WTC11 (cell line): ENCODE measurements at places on chromosomes 2 and 18. TPM values are rescaled to one million over a fixed set of nuclear protein-coding genes. Genes with fewer than 3 reads are reported as not detected.

Gene DSEL
- total RNA-seq, result 29.3 to 33.4 TPM (median 30.1 TPM) in 3 replicates

Gene KATNAL2
- 9.9 to 12.1 TPM (median 11.7 TPM) in 3 replicates for total RNA-seq

Gene GRB14
- 14.9 to 17.2 TPM (median 17.2 TPM) in 3 replicates for total RNA-seq

Gene CTAGE1
- not detected in 3 replicates for total RNA-seq

Gene UGT1A10
- total RNA-seq, result 0.11 to 0.18 TPM in 2 of 3 replicates, not detected in the other

Gene CFAP210
- 0.20 to 0.60 TPM (median 0.25 TPM) in 3 replicates for total RNA-seq

Gene HES6
- total RNA-seq, result 52.1 to 63.9 TPM (median 63.4 TPM) in 3 replicates

- peak; percentile 28 for DNase-seq
- no peaks in the 10 kb centered on the region for H3K4me1 ChIP-seq
- no peaks in the 10 kb centered on the region for H3K36me3 ChIP-seq
Measured at GRCh38 chr2:152950126-152950525, 231.7 kb downstream of the ARL6IP6 start.

DNA sequence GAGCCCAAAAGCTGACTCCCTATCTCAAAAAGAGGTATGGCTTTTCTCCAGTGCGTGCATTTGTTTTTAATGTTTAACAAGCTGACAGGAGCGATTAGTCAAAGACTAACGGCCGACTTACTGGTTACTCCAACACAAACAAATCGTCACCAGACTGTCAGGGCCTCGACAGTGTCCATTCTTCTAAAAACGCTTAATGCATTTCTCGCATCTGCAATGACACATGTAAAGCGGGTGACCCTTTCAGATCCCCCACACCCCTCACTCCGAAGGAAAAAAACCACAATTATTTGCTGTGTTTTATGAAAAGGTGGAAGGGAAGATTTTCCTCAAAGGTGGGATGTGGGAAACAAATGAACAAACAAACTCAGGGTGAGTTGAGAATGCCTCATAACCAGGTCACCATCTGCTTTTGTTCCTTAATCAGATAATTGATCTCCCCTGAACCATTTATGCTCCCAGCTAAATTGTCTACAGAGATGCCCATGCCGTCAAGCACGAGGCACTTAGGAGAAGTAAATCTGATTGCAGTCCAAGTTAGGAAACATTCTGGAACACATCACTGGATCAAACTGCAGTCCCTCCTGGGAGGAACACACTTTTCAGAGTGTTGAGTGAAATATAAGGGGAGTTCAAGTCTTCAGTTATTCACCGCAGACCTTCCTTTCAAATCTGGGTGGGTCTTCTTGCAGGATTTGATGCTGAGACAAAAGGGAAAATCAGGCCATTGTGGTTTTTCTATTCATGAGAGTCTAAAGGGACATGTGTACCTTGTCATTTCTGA lies 340.8 kb downstream of the CMPK2 start:
- no peak for DNase-seq
- H3K36me3 ChIP-seq, result peaks cover 72% of the 10 kb centered on the region
- no peak overlapping the region for H3K27ac ChIP-seq
- no peaks in the 10 kb centered on the region for H3K4me1 ChIP-seq
- peaks cover 7% of the 10 kb centered on the region for H3K27me3 ChIP-seq
- no peak overlapping the region for H3K4me3 ChIP-seq

- DNase-seq, result peak; percentile 45
- H3K27ac ChIP-seq, result no peak overlapping the region
- no peak overlapping the region for H3K4me3 ChIP-seq
- peaks cover 16% of the 10 kb centered on the region for H3K4me1 ChIP-seq
- H3K36me3 ChIP-seq, result no peaks in the 10 kb centered on the region
- H3K27me3 ChIP-seq, result no peaks in the 10 kb centered on the region; the same call in 1 of the 2 replicates
Measured at GRCh38 chr18:11387880-11388279, 221.5 kb upstream of the SLC35G4 start.

DNA sequence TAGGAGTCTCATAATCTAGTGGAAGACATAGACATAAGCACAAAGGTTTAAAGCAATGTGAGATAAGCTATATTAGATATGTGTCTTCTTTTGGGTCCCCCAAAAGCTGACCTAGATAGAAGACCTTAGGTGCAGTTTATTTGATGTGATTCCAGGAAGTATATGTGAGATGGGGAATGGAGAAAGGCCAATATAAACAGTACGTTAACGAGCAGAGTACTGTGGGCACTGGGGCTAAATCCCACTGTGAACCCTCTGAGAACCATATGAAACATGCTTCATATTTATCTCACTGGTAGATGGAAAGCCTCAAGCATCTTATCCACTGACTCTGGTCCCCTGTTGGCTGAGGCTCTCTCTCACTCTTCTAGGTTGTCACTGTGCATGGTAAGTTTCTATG lies 62.6 kb upstream of the ZC3H15 start:
- no peaks in the 10 kb centered on the region for H3K27me3 ChIP-seq
- H3K4me3 ChIP-seq, result no peak overlapping the region
- H3K36me3 ChIP-seq, result no peaks in the 10 kb centered on the region
- H3K4me1 ChIP-seq, result peaks cover 29% of the 10 kb centered on the region
- no peak for DNase-seq

DNA sequence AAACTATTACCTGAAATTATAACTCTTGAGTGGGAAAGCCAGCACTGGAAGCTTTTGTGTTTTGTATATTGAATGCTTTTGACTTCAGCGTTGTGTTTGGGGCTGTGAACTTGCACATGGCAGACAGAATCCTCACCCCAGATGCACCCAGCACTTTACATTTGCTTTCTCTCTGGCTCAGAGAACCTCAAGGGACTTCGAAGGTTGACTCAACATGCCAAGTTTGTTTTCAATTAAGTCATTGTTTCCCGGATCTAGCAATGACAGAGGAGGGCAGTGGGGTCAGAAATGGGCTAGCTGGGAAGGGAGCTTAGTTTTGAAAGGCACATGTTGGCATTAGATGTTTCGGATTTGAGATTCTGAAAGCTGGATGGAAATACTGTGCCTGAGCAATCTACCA lies 22.4 kb downstream of the TET3 start:
- H3K36me3 ChIP-seq, result no peaks in the 10 kb centered on the region
- H3K4me3 ChIP-seq, result no peak overlapping the region
- peaks cover 69% of the 10 kb centered on the region for H3K4me1 ChIP-seq
- peak overlapping the region; percentile 12; the same call in 1 of the 2 replicates for H3K27ac ChIP-seq

- H3K27me3 ChIP-seq, result no peaks in the 10 kb centered on the region
- H3K4me1 ChIP-seq, result peaks cover 3% of the 10 kb centered on the region; the same call in 1 of the 2 replicates
- H3K27ac ChIP-seq, result no peak overlapping the region
- no peaks in the 10 kb centered on the region for H3K36me3 ChIP-seq
- DNase-seq, result no peak
Measured at GRCh38 chr2:28048341-28048740, 157.8 kb downstream of the BABAM2 start.

GRCh38 chr2:40192864-40193669 lies 258.8 kb downstream of the SLC8A1 start:
- no peaks in the 10 kb centered on the region for H3K27me3 ChIP-seq
- DNase-seq, result no peak
- no peak overlapping the region for H3K27ac ChIP-seq
- peaks cover 31% of the 10 kb centered on the region for H3K4me1 ChIP-seq
- H3K4me3 ChIP-seq, result no peak overlapping the region
- H3K36me3 ChIP-seq, result no peaks in the 10 kb centered on the region

- no peak for DNase-seq
- H3K27ac ChIP-seq, result no peak overlapping the region
- H3K36me3 ChIP-seq, result no peaks in the 10 kb centered on the region
Measured at GRCh38 chr2:30209227-30209626, 22.1 kb upstream of the LBH start.

DNA sequence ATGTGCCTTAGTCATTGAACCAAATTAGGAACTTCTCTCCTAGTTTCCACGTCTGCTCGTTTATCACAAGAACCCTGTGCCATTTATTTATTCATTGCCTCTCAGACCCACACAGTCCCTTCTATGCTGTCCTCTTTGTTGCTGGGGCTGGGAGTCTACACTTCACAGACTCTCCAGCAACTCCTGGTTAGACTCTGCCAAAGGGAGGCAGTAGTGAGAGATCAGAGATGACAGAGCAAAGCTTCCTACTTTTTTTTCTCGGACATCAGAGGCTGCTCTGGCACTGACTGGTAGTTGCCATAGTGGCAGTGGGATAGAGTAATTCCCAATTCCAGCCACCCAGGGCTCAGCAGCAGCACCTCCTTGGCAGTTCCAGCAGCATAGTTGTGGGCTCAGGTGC lies 277.5 kb downstream of the BCL11A start:
- H3K4me1 ChIP-seq, result 0 out of 2 replicates have a peak, but pooled peaks cover 4% of the 10 kb centered on the region
- H3K27ac ChIP-seq, result no peak overlapping the region
- no peak overlapping the region for H3K4me3 ChIP-seq
- peak; percentile 17 for DNase-seq
- peaks cover 3% of the 10 kb centered on the region for H3K27me3 ChIP-seq

DNA sequence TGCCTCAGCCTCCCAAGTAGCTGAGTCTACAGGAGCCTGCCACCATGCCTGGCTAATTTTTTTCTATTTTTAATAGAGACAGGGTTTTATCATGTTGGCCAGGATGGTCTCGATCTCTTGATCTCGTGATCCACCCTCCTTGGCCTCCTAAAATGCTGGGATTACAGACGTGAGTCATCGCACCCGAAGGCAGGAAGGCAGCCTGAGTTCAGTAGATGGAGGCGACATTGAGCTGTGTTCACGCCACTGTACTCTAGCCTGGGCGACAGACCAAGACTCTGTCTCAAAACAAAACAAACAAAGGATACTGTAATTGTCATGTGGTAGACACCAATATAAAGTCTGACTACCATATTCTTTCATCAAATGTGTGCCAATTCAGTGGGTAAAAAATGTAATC lies 500.9 kb upstream of the DSEL start:
- H3K4me1 ChIP-seq, result peaks cover 15% of the 10 kb centered on the region
- DNase-seq, result no peak
- H3K36me3 ChIP-seq, result no peaks in the 10 kb centered on the region
- H3K27ac ChIP-seq, result no peak overlapping the region
- H3K4me3 ChIP-seq, result no peak overlapping the region

- DNase-seq, result no peak
- H3K27ac ChIP-seq, result no peak overlapping the region
- H3K36me3 ChIP-seq, result peaks cover 14% of the 10 kb centered on the region; the same call in 1 of the 2 replicates
- H3K4me1 ChIP-seq, result peaks cover 10% of the 10 kb centered on the region
- no peak overlapping the region for H3K4me3 ChIP-seq
Measured at GRCh38 chr2:149258531-149258930, 71.9 kb upstream of the LYPD6 start.

DNA sequence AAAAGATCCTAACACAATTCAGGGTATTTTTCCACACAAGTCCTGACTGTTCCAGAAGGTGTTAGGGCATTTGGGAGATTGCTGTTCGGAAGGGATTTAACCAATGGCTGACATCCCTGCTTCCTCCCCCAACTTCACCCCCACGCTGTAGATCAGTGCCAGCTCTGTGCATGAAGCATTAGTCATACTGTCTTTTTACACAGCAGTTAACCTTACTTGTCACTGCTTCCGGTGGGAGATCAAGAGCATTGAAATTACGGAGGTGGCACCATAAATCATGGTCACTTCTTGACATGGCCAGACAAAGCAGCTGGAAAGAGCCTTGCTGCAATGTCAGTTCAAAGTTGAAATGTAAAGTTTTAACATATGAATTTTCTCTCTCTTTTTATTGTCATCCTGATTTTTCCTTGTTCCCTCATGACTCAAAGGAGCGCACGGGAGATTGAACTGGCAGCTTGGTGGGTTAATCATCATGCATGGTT lies 70.2 kb downstream of the HRH4 start:
- H3K4me3 ChIP-seq, result no peak overlapping the region
- H3K36me3 ChIP-seq, result no peaks in the 10 kb centered on the region
- no peaks in the 10 kb centered on the region for H3K4me1 ChIP-seq
- DNase-seq, result no peak
- no peak overlapping the region for H3K27ac ChIP-seq

GRCh38 chr2:161139098-161139987 lies 20.9 kb upstream of the TANK start:
- no peak overlapping the region for H3K27ac ChIP-seq
- H3K4me1 ChIP-seq, result peaks cover 21% of the 10 kb centered on the region
- H3K27me3 ChIP-seq, result no peaks in the 10 kb centered on the region; the same call in 1 of the 2 replicates

GRCh38 chr2:136384531-136385303 lies 266.8 kb upstream of the CXCR4 start:
- H3K27ac ChIP-seq, result no peak overlapping the region
- peaks cover 15% of the 10 kb centered on the region; the same call in 1 of the 2 replicates for H3K4me1 ChIP-seq
- H3K36me3 ChIP-seq, result no peaks in the 10 kb centered on the region
- peak; percentile 39 for DNase-seq
- no peak overlapping the region for H3K4me3 ChIP-seq
- no peaks in the 10 kb centered on the region for H3K27me3 ChIP-seq

DNA sequence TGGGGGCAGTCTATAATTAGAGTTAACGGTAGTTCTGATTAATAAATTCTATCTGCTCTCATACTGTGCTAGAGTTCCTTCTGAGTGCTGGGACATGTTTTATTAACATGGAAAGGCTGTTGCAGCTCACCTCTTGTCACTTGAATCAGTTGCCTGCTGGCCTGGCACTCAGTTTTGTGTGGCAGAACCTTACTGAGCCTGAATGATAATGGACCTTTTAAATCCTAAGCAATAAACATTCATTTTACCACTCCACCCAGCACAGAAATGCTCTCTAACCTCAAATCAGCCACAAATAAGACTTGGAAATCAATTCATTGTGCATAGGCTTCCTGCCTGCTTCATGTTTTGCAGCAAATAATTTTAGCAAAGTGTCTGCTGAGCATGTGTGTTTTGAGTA lies 115.0 kb upstream of the RBMS1 start:
- H3K4me3 ChIP-seq, result no peak overlapping the region
- H3K4me1 ChIP-seq, result peaks cover 22% of the 10 kb centered on the region
- H3K36me3 ChIP-seq, result no peaks in the 10 kb centered on the region
- DNase-seq, result no peak
- H3K27me3 ChIP-seq, result no peaks in the 10 kb centered on the region
- no peak overlapping the region; the same call in 1 of the 2 replicates for H3K27ac ChIP-seq
